Upper lobe of left lung (tissue), 6 donors: ENCODE measurements at places on chromosomes 1 and 21. TPM values are rescaled to one million over a fixed set of nuclear protein-coding genes. Genes with fewer than 3 reads are reported as not detected.

The THEM5 gene
- not detected for total RNA-seq

- no peak for DNase-seq
- H3K27me3 ChIP-seq = no peaks in the 10 kb centered on the region
- H3K4me3 ChIP-seq = no peak overlapping the region
- peaks cover 18% of the 10 kb centered on the region for H3K4me1 ChIP-seq
- H3K27ac ChIP-seq = no peak overlapping the region
These were observed 18.8 kb downstream of the ENTREP3 start for GRCh38 chr1:155236451-155236850.

DNA sequence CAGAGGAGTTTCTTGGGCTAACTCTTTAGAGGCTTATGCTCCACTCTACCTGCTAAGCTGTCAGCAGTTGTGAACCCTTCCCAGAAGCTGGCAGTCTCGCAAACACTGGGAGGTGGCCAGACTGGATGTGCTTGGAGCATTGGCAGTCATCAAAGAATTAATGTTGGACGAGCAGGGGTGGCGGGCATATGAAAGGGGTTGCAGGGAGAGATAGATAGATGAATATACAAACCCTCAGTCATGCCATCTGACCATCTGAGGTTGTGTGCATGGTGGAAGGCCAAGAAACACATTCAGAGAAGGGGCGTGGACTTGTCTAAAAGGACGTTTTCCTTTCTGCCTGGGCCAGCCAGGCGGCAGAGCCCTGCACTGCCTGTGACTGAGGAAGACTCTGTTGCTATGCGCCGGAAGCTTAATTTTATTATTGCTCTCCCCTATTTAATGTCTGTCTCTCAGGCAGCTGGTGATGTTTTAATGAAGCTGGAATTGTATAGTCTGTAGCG is 164.4 kb downstream of the PBX1 start:
- H3K36me3 ChIP-seq = no peaks in the 10 kb centered on the region
- H3K27me3 ChIP-seq = no peaks in the 10 kb centered on the region
- no peak overlapping the region for H3K4me3 ChIP-seq
- no peak for DNase-seq
- peaks cover 48% of the 10 kb centered on the region for H3K4me1 ChIP-seq
- H3K27ac ChIP-seq = no peak overlapping the region

DNA sequence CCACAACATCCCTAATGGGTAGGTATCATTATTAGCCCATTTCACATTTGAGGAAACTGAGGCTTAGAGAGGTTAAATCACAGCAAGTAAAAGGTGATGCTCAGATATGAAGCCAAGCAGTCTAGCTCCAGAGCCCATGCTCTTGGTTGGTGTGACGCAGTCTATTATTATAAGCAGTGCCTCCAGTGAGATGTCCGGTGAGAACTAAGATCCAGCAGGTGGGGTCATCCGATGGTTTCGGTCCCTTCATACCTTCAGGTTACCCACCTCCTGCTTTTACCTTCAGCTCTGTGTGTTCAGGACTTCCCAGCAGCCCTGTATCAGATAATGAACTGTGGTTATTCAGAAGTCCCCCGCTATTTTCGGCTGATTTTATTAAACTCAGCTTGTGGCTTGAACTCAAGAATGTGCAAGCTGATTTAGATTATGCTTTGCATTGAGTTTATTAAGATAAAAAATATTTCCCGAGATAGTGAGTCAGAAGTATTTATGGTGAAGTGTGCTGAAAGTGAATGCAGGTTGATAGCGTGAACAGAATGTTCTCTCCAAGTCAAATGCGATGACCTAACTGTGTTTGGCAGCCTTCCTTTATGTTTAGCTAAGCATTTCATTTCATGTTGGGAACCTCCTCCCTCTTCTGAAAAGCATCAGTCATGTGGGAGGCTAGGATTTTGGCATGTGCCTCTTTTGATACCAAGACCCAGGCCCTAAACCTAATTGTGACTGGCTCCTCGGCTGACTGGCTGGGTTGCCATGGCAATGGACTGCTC is 160.9 kb upstream of the UBE2U start:
- DNase-seq = peak; percentile 57
- H3K27ac ChIP-seq = peak overlapping the region; percentile 76
- peaks cover 12% of the 10 kb centered on the region for H3K4me1 ChIP-seq
- no peaks in the 10 kb centered on the region for H3K27me3 ChIP-seq
- no peaks in the 10 kb centered on the region for H3K36me3 ChIP-seq

The LCE6A gene
- not detected for total RNA-seq
